ENCODE measurements at places on chromosomes 4 and X. TPM values are rescaled to one million over a fixed set of nuclear protein-coding genes. Genes with fewer than 3 reads are reported as not detected.

GRCh38 chrX:133468051-133468450, 52.8 kb upstream of the GPC4 start:
- no peak for DNase-seq

The PSAPL1 gene
- total RNA-seq, result not detected

DNA sequence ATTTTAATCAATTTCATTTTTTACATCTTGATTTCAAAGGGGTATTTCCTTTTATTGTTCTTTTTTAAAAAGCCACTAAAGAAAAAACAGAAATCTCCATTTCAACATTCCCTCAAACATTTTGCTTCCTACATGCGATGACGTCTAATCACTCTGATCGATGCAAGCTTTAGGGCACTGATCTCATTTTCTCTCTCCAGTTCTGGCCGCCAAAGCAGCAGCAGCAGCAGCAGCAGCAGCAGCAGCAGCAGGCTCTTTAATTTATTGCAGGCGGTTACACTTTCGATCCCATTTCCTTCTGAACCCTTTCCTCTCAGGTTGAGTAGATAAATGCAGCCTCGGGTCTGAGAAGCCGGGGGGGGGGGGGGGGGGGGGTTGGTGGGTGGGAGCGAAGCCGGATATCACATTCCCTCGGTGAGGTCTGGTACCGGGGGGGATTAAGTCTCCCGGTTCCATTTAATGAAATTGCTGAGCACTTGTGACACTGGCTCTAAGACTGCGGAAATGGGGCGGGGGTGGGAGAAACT, 3.4 kb upstream of the PCDH7 start:
- no peak for DNase-seq

DNA sequence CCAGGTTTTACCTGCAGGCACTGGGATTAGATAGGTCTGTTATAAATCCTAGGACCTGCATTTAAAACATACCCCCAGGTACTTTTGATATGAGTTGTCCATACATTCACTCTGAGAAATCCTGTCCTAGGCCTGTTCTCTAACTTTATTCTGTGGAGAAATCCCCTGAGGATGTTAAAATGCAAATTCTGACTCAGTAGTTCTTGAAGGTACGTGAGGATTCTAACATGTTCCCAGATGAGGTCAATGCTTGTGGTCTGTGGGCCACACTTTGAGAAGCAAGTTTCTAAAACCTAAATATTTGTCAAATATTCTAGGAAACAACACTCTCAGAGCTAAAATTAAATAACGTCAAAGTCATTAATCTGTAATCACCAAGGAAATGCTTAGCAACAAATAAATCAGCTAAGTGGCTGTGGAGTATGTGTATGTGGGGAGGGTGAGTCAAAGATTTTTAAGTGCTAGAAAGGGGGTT, 101.3 kb upstream of the MAGEB16 start:
- no peak for DNase-seq

DNA sequence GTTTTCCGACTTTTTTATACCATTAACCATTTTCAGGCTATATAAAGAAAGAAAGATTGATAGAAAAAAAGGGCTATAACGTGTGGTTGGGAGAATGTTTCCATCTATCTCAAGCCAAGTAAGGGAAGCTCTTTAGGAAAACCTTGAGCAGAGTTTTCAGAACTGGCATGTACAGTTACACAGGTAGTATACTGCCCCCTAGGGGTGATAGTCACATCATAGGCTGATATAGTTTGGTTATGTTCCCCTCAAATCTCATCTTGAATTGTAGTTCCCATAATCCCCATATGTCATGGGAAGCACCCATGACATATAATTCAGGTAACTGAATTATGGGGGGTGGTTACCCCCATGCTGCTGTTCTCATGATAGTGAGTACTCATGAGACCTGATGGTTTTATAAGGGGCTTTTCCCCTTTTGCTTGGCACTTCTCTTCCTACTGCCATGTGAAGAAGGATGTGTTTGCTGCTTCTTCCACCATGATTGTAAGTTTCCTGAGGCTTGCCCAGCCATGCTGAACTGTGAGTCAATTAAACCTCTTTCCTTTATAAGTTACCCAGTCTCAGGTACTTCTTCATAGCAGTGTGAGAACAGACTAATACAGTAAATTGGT, 186.8 kb downstream of the TMA16 start:
- no peak for DNase-seq

- no peak for DNase-seq
These were observed 5.2 kb upstream of the OPN1LW start for GRCh38 chrX:154138857-154139256.

DNA sequence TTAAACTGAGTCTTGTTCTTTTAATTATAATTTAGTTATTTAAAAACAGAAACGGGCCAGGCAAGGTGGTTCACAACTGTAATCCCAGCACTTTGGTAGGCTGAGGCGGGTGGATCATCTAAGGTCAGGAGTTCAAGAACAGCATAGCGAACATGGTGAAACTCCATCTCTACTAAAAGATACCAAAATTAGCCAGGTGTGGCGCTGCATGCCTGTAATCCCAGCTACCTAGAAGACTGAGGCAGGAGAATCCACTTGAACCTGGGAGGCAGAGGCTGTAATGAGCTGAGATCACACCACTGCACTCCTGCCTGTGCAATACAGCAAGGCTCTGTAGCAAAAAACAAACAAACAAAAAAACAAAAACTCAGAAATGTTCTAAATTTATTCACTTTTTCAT, 852.9 kb downstream of the TECRL start:
- no peak for DNase-seq

- DNase-seq, result no peak
These were observed 521.6 kb upstream of the SLIT2 start for GRCh38 chr4:19729886-19730651.

DNA sequence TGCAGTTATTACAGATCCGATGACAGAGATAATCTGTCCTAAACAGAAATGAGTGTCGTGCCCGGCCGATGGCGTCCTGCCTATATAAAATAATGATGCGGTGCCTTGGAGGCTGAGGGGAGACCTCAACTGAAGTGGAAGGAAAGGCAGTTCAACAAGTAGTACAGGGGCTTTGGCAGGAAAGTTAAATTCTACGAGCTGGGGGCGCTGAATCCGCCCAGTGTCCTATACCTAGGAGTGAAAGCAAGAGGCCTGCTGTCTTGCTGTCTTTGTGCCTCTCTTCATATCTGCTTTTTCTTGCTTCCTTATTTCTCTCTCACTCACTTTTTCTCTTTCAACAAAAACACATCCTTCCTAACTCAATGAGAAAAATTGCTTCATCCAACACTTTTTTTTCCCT, 82.2 kb upstream of the PRPS2 start:
- no peak for DNase-seq

DNA sequence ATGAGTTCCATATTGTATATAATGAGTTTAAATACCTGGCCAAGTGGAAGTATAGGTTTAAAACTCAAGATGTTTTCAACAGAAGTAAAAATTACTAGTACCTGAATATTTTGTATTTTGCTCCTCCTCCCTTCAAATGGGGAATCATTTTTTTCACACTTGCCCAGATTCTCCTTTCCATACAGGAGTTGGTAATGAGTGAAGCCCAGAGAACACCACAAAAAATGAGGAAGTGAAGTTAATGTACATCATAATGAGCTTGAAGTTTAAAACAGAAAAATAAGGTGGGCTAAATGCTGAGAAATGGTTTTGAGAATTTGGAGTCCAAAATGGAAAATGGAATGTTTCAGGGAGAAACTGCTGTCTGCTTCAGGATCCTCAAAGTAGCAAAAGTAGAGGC, 364.8 kb upstream of the EMCN start:
- DNase-seq, result no peak

The PNMA6A gene
- 2.3 TPM for total RNA-seq

GRCh38 chr4:154414371-154414770, 77.2 kb downstream of the DCHS2 start:
- no peak for DNase-seq

The PRDM8 gene
- total RNA-seq, result 13.1 TPM

- no peak for DNase-seq
These were observed 50.0 kb downstream of the CCNI start for GRCh38 chr4:77025643-77026321.

The IL15 gene
- total RNA-seq, result 5.5 TPM

The STAP1 gene
- total RNA-seq, result 0.59 TPM

GRCh38 chr4:7938609-7939376, 868 bp downstream of the AFAP1 start:
- peak; percentile 39 for DNase-seq

- no peak for DNase-seq
These were observed 28.3 kb upstream of the MAGEC2 start for GRCh38 chrX:142233400-142233799.

DNA sequence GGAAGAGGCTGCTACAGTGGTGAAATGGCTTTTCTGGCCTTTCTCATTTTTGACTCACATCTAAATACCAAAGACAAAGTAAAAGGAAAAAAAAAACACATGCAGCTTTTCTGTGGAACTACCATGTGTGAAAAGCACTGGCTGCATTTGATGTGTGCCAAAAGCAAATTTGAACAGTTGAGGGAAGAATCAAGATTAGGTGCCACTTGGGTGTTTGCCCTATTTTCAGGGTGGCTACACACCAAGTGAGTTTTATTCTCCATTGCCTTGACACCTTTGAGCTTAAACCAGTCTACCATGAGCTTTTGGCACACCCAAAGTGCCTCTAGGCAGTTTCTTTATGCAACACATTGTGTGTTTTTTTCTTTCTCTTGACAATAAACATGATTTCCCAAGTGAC, 423.9 kb downstream of the FAM133A start:
- DNase-seq, result no peak

The NDST3 gene
- not detected for total RNA-seq

DNA sequence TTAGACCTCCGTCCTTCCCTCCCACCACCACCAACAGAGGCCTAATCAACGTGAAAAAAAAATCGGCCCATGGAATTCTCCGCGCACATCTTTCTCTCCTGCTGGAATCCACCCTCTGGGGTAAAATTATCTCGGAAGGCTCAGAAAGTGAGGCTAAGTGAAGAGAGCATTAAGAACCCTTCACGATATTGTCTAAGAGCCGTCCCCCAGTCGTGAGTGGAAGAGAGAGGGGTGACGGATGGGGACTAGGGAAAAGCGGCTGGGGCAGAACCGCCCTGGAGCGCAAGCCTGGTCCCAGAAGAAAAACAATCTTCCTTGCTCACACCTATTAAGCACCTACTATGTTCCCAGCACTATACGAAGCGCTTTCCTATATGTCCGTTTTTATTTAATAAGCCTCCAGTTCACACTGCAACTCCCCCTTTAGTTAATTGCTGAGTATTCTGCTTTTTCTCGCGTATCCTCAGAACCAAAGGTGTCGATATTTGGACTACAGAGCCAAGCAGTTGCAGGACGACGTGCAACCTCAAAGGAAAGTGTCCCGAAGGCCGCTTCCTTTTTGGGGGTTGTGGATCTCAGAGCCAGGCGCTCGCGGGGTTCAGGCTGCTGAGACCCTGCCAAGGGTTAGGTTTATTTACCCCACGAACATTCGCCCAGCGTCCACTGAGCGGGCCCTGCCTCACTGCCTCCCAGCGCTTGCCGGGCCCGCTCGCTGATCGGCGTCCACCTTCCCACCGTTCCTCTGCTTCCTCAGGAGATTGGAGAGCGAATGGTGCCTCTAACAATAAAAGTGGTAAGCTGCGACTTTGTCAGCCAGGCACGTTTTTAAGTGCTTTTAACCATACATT, 889 bp downstream of the MGARP start:
- no peak for DNase-seq

DNA sequence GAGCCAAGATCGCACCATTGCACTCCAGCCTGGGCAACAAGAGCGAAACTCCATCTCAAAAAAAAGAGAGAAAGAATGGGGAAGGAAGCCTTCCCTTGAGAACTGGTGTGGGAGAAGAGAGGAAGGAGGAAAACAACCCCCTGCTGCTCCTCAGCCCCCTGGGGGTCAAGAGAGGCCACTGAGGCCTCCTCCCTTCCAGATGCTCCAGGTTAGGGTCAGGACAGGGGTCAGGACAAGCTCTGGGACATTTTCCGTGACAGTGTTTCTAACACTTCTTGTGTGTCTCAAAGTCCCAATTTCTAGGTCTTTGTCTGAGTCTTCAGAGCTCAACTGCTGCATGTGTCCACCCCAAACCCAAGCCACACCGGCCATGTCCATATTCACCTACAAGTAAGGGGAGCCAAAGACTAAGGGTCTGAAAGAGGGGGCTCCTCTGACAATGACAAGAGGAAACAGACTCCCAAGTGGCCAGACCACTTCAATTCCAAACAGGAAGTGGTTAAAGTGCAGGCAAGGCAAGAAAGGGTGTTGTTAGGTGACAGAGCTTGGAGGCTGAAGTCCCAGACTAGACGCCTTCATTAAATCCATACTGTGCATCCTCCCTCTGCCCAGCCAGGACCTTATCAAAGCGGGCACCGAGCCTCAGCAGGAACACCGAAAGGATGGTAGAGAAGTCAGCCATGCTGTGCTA, 8.3 kb downstream of the L1CAM start:
- DNase-seq, result no peak

The MAGEB17 gene
- total RNA-seq, result not detected

The CFI gene
- total RNA-seq, result 141 TPM

GRCh38 chr4:141971869-141972268, 335.5 kb downstream of the IL15 start:
- DNase-seq, result no peak

The TMPRSS11F gene
- total RNA-seq, result not detected

Measured in uterus (tissue), 4 donors.